ENCODE measurements at places on chromosomes 3 and 15. TPM values are rescaled to one million over a fixed set of nuclear protein-coding genes. Genes with fewer than 3 reads are reported as not detected.

The ZBBX gene
- total RNA-seq: 0.13 TPM

The ANKRD63 gene
- 0.22 TPM for total RNA-seq

The GOLGA8G gene
- not detected for total RNA-seq

The DUT gene
- total RNA-seq: 102 TPM

The SLC6A1 gene
- 1.2 TPM for total RNA-seq

The APBA2 gene
- 4.7 TPM for total RNA-seq

The CPNE4 gene
- 0.09 TPM for total RNA-seq

The NKIRAS1 gene
- total RNA-seq: 11.7 TPM

The CMTM8 gene
- total RNA-seq: 0.53 TPM

The HDDC3 gene
- total RNA-seq: 11.9 TPM

The TOPAZ1 gene
- not detected for total RNA-seq

The CYP8B1 gene
- total RNA-seq: not detected

The CFAP100 gene
- total RNA-seq: not detected

The CYP1A2 gene
- not detected for total RNA-seq

The RPN1 gene
- total RNA-seq: 144 TPM

The REC114 gene
- total RNA-seq: not detected

The APOD gene
- 19.2 TPM for total RNA-seq

The SLC9A9 gene
- total RNA-seq: 18.3 TPM

The SI gene
- total RNA-seq: not detected

The C3orf80 gene
- 0.13 TPM for total RNA-seq

The RTP3 gene
- total RNA-seq: 0.04 TPM

The CHCHD4 gene
- total RNA-seq: 13.8 TPM

The HGD gene
- 0.09 TPM for total RNA-seq

The SHF gene
- 8.6 TPM for total RNA-seq

The IMPG2 gene
- 1.3 TPM for total RNA-seq

The ATP13A5 gene
- 0.09 TPM for total RNA-seq

The CPLX3 gene
- total RNA-seq: not detected

The GOLGA8S gene
- total RNA-seq: 0.18 TPM

The MUC4 gene
- total RNA-seq: 0.18 TPM

The MESP2 gene
- 0.49 TPM for total RNA-seq

Measured in muscle of leg (tissue), 16 donors.